ENCODE measurements at places on chromosomes 16 and 17. TPM values are rescaled to one million over a fixed set of nuclear protein-coding genes. Genes with fewer than 3 reads are reported as not detected.
A peak's percentile ranks its signal among the peaks of the same experiment; 100 is the strongest.

Gene SLC47A1
- not detected for total RNA-seq

Gene SCGB1C2
- total RNA-seq = not detected

DNA sequence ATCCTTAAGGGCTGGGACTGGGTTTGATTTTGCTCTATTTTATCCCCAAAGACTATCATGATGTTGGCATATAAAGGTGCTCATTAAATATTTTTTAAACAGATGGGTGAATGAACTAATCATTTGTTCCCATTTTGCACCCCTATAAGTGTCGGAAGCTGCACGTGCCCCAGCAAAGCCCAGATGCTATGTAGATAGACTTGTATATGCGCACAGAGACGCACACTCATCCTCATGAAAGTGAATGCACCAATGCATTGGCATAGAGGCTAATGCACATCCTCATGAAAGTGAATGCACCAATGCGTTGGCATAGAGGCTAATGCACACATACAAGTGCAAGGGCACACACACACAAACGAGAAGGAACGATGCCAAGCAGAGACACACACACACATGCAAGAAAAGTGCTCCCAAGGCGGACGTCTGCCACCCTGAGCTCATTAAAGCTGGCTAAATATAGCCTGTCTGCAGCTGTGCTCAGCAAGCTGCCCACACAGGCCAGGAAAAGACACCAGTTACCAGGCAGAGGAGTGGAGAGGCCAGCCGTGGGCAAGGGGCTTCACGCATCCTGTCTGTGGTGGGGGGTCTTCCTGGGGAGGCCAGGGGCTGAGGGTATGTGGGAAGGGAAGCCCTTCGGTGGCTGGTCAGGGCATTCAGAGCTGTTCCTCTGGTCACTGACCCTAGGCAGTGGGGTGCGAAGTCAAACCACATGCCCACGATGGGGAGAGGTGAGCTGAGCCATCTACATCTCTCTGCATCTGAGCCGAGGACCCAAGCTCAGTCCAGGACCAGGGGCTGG lies 52.6 kb downstream of the PIMREG start:
- H3K36me3 ChIP-seq = no peaks in the 10 kb centered on the region
- H3K27ac ChIP-seq = peak overlapping the region; percentile 32
- peaks cover 15% of the 10 kb centered on the region for H3K4me1 ChIP-seq
- DNase-seq = no peak
- peak overlapping the region; percentile 83 for H3K4me3 ChIP-seq

- H3K4me1 ChIP-seq = peaks cover 30% of the 10 kb centered on the region
- peaks cover 4% of the 10 kb centered on the region for H3K36me3 ChIP-seq
- no peak for DNase-seq
- H3K27me3 ChIP-seq = no peaks in the 10 kb centered on the region
- no peak overlapping the region for H3K4me3 ChIP-seq
Measured at GRCh38 chr17:44109312-44109630, 14.2 kb downstream of the HDAC5 start.

All from T-helper 17 cell (primary cell).